ENCODE measurements at places on chromosomes 16 and 17.

GRCh38 chr16:49181791-49182518 is 99.7 kb downstream of the CBLN1 start:
- no peak for DNase-seq

- DNase-seq: no peak
Observed at GRCh38 chr16:85607796-85608514, 5.2 kb upstream of the GSE1 start.

GRCh38 chr17:70446446-70446845 is 277.1 kb downstream of the KCNJ2 start:
- DNase-seq: no peak

DNA sequence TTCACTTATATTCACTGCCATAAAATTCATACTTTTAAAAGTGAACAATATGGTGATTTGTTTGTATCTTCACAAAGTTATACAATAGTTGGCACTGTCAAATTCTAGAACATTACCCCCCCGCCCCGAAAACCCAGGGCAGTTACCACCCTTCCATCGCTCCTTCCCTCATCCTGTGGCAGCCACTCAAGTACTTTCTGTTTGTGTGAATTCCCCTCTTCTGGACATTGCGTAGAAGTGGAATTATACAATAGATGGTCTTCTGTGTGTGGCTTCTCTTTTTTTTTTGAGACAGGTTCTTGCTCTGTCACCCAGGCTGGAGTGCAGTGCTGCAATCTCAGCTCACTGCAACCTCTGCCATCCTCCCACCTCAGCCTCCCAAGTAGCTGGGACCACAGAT is 58.6 kb downstream of the SPECC1 start:
- DNase-seq: no peak

DNA sequence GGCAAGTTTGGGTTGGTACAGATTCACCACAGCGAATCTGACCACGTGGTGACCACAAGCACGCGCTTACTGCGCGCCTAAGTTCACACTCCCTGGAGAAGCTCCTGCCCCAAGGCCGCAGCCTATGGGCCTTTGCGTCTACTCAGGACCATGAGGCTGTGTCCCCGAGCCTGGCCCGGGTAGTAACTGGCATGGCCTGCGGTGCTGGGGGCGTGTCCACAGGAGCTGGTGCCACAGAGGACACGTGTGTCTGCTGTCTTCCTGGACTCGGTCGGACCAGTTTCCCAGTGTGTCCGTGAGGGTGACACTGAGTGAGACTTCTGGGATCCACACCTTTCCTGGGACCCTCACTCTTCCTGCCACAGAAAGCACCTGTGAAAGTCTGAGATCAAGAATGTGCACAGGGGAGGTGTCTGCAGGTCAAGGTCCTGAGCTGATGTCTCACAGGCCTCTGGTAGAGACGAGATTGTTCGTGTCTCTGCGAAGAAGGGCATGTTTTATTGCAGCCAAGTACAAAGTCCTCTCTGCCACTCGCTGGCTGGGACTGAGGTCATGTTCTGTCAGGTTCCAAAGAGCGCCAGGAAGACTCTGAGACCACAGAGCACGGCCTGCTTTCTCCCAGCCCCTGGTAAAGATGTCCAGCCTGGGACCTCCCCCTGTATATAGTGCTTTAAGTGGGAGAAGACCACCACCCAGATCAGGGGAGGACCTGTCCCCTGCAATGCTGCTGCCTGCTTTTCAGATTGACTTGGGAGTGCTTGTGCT is 25.2 kb upstream of the CAPN15 start:
- DNase-seq: no peak

Measured in left renal cortex interstitium (tissue), 4 donors.